Stimulated activated CD8-positive, alpha-beta memory T cell treated with anti-CD3 and anti-CD28 coated beads, Interleukin-4, amount 100 ng/mL, for 4 hours (primary cell): ENCODE measurements at places on chromosomes 7 and 10.

GRCh38 chr10:14486777-14487487 lies 156.2 kb upstream of the FRMD4A start:
- DNase-seq = no peak

DNA sequence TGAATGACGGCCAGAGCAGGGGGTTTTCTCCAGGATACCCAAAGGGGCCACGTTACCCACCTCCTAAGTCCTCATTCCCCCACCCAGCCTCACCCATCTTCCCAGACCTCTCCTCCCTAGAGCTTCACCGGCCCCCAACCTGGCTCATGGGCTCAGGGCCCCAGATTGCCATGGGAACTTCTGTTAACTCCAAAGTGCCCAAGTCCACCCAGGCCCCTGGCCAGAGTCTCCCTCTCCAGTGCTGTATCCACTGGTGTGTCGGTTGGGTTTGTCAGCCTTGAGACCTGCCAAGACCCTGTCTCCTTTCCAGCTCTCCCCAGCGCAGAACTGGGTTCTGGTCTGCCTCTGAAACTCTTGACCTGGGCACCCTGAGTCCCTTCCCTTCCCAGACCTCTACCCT lies 37.1 kb upstream of the ZMIZ2 start:
- no peak for DNase-seq

GRCh38 chr7:27162561-27163287 lies 2.6 kb downstream of the HOXA9 start:
- DNase-seq = no peak

- DNase-seq = no peak
Measured at GRCh38 chr7:73452999-73453635, 19.5 kb downstream of the FZD9 start.

DNA sequence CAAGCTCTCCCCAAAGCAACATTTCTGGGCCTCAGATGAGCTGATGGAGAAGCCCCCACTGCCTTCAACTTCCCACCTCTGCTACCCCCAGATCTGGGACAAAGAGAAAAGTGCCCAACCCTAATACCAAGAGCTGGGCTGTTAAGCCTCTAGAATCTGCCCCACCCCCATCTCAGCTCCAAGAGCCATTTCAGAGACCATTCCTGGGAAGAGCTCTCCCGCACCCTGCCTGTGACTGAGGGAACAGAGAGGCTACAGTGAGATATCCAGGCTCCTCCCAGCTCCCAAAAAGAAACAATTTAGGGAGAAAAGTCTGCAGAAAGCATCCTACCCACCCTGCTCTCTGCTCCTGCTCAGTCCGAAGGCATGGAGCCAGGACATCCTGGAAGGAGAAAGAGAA lies 2.5 kb upstream of the KCNH2 start:
- DNase-seq = no peak

DNA sequence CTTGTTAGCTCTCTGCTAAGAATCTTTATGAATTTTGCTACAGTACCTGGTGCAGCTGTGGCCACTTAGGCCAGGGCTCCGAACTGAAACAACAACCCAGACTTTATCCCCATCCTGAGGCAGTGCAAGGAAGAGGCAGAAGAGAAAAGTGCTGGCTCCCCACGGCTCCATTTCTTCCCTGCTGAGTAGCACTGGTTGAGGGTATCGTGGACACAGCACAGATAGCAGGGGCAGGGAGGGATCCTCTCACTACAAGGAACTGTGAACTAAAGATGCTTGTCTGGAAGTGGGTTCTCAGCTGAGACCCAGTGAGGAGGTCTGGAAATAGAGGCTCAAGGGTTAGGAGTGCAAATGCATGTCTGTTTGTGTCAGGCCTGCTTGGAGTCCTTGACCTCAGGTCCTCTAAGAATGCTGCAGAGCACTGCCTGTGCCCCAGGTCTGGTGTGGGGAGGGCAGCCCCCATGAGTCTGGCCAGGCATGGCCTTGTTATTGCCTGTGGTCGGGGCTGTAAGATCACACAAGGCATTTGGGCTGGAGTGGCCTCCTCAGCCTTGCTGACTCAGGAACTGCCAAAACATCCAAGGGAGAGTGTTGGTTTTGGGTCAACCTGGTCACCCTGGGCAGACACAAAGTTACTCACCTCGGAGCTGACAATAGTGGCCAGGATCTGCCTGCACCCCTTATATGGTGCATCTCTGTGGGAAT lies 58.1 kb downstream of the DMBT1 start:
- DNase-seq = no peak
